ENCODE measurements at places on chromosomes 11 and 22.

DNA sequence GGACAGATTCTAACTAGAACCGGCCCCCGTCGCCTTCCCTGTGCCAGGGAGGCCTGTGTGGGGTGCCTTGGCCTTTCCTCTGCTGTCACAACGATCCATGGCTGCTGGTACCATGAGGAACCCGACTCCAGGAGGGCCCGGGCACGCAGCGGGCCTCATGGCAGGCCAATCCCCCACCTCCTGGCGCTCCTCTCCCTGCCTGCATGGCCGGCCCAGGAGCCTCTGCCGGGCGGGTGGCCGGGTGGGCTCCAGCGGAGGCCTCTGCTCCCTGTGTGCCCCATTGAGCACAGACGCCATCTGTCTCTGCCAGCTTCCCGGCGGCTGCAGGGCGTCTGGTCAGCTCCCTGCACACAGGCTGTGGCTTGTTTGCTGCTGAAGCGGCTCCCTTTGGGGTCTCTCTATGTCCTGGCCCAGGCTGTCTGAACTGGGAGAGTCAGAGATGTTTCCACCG is 86.5 kb downstream of the MYEOV start:
- DNase-seq, result no peak

GRCh38 chr11:40204228-40204627 is 1255.2 kb downstream of the LRRC4C start:
- no peak for DNase-seq

DNA sequence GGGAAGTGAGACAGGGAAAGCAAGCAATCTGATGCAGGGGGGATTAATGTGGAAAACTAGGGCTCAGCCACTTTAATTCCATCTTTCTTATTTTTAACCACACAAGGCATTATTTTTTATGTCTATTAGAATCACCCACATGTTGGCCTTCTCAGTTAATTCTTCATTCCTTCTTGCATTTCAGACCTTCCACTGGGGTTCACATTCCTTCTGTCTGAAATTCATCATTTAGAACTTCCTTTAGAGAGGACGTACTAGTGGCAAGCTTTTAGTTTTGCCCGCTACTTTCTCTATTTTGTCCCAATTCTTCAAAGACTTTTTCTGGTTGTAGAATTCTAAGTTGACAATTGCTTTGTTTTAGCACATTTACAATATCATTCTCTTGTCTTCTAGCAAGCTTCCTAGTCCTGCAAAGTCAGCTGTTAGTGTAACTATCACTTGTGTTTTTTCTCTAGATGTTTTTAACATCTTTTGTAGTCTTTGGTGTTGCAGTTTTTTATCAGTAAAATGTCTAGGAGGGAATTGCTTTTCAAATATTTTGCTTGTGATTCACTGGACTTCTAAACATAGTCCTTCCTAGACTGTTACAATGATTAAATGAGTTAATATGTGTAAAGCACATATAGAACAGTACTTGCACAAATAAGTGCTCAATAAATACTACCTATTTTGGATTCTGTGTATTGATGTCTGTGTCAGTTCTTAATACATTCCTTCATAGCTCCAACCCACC is 5.5 kb upstream of the NNMT start:
- peak; percentile 76 for DNase-seq

GRCh38 chr11:830295-831117 is 2.2 kb upstream of the CD151 start:
- DNase-seq, result peak; percentile 74

GRCh38 chr11:62452261-62452660 is 33.4 kb downstream of the SCGB1A1 start:
- DNase-seq, result no peak

DNA sequence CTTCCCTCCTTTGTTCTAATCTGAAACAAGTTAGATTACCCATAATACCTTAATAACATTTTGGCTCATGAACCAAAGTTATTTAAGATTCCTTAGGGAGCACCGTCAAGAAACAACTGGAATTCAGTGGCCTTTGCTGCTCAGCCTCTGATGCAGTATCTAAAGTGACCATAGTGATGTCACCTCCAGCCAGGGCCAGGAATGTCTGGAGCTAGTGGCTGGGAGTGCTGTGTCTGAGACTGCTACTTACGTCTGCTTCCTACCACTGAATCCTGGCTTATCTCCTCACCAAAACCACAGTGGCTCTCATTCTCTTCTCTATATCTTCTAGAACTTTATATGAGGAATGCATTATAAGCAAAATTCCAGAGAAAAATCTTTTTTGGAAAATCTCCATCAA is 658.0 kb downstream of the DLG2 start:
- DNase-seq, result no peak

Measured in EH (cell line).